ENCODE measurements at places on chromosomes 1 and 21.

GRCh38 chr1:160346958-160347357, 3.8 kb downstream of the NCSTN start:
- no peak for DNase-seq

DNA sequence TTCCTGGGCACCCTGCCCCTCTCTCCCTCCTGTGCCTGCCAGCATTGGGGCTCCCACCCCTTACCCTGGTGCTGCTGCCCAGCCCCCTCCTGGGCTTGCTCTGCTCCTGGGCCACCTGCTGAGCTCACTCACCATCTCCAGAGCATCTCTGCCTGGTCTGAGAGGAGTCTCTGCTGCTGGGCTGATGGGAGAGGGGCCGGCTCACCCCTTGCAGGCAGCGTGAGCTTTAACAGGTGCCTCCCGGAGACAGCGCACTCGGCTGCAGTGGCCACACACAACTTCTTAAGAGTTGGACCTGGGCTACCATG, 721.7 kb downstream of the MATN1 start:
- no peak for DNase-seq

DNA sequence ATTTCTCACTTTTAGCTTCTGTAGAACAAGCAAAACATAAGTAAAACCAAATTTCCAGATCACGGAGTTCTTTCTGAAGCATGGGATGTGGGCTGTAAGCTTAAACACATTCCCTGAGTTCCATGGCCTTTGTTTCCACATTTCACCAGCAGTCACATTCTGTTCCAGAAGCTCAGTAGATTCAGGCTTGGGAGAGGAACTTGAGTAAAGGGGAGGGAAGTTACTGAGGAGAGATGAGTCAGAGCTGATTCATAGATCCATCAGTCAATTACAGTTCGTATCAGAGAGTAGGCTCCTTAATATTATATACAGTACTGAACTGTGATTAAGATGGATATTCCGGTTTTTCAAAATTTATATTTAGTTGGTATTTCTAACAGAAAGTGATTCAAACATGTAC, 614.3 kb downstream of the NCAM2 start:
- DNase-seq: peak; percentile 2

GRCh38 chr21:45598109-45598508, 45.4 kb upstream of the PCBP3 start:
- DNase-seq: peak; percentile 10

DNA sequence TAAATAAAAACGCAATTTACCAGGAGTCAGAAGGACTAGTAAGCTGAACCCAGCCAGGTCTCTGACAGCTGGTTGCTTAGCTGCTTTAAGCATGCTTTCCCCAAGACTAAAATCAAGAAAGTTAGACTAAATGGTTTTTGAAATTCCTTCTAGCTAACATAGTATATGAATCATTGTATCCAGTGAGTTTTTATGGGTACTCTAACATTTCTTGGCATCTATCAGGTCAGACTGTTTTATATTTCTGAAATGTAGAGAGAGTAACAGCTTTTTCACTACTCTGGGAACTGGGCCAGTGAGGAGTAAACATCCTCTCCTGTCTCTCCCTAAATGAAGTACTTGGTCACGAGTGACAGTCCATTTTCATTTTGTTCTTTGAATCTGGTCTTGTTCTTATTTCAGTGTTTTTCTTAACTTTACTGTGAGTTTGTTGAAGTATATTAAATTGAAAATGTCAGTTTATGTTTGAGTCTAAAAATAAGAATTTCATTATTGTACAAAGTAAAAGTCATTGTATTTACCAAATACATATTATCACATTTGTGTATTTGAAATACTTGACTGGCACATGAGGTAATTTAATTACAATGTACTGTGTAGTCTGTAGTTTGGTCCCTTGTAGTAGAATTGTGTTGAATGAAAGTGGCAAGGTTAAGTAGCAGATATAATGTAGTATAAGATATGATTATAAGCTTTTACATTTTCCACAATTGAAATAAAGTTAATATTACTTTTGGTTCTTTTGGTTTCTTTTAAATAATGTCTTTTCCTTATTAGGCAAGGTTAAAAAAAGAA, 47.6 kb downstream of the PKN2 start:
- peak; percentile 33 for DNase-seq

DNA sequence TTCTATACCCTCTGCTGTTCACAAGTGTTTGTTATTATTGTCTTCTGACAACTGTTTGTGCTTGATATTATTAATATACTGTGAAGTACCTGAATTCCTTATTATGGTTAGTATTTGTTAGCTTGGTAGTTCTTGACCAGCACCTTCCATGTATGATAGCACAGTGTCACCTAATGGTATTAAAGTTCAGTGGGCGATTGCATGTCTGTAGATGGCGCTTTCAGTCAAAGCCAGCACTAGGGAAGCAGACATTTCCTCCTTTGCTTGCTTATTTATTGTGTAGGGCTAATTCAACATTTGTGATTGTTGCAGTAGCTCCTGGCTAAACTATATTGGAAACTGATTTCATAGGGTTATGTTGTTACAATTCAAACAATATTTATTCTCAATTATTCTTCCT, 218.0 kb downstream of the ZP4 start:
- peak; percentile 5 for DNase-seq

GRCh38 chr1:206940588-206940936, 5.7 kb downstream of the PIGR start:
- no peak for DNase-seq

GRCh38 chr1:3430820-3431219, 23.6 kb upstream of the ARHGEF16 start:
- no peak for DNase-seq

GRCh38 chr21:41622831-41623548, 115.0 kb upstream of the TMPRSS2 start:
- no peak for DNase-seq

GRCh38 chr1:234091876-234092275, 187.4 kb downstream of the SLC35F3 start:
- DNase-seq: no peak

- no peak for DNase-seq
Measured at GRCh38 chr1:89608984-89609725, 23.8 kb upstream of the LRRC8C start.

DNA sequence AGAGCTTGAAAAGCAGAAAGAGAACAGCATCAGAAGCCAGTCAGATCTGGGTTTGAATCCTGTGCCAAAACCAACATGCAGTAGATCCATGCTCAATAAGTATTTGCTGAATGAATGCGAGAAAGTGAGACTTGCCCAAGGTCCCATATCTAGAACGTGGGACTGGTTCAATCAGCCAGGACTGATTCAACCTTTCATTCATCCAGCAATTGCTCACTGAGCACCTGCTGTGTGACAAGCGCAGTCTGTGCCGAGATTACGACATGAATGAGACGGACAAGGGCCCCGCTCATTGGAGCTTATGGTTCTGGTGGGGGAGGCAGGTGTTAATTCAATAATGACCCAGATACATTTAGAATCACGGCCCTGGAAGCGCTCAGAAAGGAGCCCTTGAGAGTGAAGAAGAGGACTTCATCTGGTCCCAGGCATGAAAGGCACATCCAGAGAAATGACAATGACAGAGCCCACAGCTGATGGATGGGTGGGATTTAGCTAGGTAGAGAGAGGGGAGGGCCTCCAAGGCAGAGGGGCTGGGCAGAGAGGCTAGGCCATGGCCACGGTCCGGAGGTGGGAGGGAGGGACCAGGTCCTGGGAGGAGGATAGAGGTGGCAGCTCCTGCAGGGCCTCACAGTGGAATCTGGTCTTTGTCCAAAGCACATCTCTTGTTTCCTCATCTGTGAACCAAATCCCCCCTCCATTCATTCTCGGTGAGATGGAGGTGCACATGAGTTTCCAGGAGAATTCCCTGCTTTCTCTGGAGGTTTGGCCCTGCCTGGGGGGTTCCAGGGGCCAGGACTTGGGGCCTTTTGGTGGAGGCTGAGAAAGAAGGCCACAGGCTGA, 4.2 kb upstream of the FAM131C start:
- DNase-seq: no peak

- DNase-seq: no peak
Measured at GRCh38 chr1:214017191-214017982, 29.6 kb downstream of the PROX1 start.

DNA sequence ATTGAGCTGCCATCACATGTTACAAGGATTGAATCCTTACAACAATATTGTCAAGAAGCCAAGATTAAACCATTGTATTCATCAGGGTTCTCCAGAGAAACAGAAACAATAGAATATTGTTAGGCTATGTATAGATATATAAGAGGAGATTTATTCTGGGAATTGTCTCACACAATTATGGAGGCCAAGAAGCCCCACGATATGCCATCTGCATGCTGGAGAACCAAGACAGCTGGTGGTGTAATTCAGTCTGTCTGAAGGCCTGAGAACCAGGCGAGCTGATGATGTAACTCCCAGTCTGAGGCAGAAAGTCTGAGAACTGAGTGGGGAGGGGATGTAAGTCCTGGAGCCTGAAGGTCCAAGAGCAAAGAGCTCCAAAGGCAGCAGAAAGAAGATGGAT, 14.5 kb upstream of the TTF2 start:
- DNase-seq: no peak

DNA sequence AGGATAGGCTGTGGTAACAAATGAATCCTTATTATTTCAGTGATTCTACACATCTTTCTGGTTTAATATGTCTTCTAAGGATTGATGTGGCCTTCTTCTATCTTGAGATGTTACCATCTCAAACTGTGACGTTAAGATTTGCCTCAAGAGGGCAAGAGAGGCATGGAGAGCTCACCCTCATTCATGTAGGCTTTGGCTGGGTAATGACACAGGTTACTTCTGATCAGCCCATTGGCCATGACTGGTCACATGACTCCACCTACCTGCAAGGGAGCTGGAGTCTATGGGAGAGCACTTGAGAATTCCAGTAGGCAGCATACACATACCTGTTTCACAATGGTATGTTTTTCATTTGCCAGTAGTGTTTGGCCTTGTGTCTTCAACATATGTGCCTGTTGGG, 30.0 kb downstream of the CACHD1 start:
- no peak for DNase-seq

DNA sequence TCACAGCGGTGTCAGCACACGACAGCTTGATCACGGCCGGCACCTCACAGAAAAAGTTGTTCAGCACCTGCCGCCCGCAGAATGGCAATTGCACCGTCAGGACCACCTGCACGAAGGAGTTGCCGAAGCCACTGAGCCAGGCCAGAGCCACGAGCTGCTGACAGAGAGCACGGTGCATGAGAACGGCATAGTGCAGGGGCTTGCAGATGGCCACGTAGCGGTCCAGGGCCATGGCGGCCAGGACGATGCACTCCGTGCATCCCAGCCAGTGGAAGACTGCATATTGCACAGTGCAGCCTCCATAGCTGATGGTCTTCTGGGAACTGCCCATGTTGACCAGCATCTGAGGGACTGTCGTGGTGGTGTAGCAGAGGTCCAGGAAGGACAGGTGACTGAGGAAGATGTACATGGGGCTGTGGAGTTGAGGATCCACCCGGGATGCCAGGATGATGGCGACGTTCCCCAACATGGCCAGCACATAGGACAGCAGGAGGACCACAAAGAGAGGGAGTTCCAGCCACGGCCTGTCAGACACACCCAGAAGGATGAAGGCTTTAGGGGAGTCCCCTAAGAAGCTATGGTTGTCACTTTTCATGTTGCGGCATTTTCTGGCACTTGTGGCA, 6.4 kb downstream of the OR2B11 start:
- no peak for DNase-seq

- DNase-seq: no peak
Measured at GRCh38 chr1:82268826-82269225, 468.1 kb downstream of the ADGRL2 start.

- DNase-seq: no peak
Measured at GRCh38 chr1:30423570-30423969, 299.8 kb downstream of the MATN1 start.

- DNase-seq: no peak
Measured at GRCh38 chr1:170789063-170789462, 125.1 kb downstream of the PRRX1 start.

- DNase-seq: no peak
Measured at GRCh38 chr1:234875328-234875952, 253.2 kb downstream of the TOMM20 start.

DNA sequence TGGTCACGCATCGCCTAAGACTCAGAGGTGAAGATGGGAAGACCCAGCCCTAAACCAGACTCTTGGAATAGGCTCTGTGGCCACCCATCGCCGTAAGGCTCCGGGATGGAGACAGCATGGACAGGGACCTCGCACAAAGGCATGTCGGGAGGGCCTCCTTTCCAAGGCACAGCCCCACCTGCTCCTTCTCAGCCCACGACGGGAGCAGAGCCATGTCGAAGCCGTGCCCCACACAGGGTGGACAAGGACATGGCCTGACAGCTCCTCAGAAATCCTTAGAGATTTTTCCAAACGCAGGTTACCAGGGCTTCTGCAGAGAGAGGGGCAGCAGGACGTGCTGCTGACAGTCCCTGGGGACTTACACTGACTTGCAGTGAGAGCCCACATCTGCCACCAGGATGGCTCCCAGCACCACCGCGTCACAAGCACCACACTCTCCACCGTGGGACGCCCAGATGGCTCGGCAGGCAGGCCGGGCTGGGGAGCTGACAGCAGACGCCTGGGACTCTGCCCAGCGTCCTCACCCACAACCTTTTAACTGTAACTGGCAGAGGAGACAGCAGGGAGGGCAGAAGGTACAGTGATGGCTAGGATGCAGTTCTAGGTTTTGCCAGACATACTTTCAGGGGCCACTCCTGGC, 12.0 kb downstream of the SSU72 start:
- DNase-seq: no peak

- DNase-seq: peak; percentile 24
Measured at GRCh38 chr1:29237852-29238619, 1.7 kb downstream of the PTPRU start.

- DNase-seq: no peak
Measured at GRCh38 chr1:53276153-53276901, 38.0 kb upstream of the MAGOH start.

DNA sequence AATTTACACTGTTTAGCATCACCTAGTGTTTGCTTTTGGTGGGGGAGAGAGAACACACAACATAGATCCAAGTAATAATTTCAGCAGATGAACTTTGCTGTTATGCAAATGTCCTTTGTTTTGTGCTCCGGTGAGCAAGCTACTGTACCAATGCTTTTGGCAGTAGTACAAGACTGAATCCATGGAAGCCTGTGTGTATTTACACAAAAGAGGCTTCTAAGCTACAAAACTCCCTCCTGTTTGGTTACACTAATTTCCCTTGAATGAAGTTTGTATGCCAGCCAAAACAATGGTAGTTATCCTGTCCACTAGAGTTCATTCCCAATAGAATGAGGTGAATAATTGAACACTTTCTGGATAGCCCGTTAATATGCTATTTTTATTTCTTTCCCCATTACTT, 320.5 kb downstream of the KCTD3 start:
- DNase-seq: no peak

Measured in SHP77 (cell line).